ENCODE measurements at places on chromosomes 4 and X. TPM values are rescaled to one million over a fixed set of nuclear protein-coding genes. Genes with fewer than 3 reads are reported as not detected.

The ADAM29 gene
- total RNA-seq: not detected

The FGD1 gene
- total RNA-seq: 16.8 TPM

The SATL1 gene
- total RNA-seq: not detected

The CT45A1 gene
- total RNA-seq: not detected

The CC2D2A gene
- total RNA-seq: 34.0 TPM

The TBC1D9 gene
- total RNA-seq: 20.4 TPM

The EDA gene
- 0.50 TPM for total RNA-seq

The OPRPN gene
- total RNA-seq: not detected

The TMEM144 gene
- 6.4 TPM for total RNA-seq
